Activated CD4-positive, alpha-beta T cell treated with anti-CD3 and anti-CD28 coated beads for 36 hours (primary cell): ENCODE measurements at places on chromosomes 13 and 19. TPM values are rescaled to one million over a fixed set of nuclear protein-coding genes. Genes with fewer than 3 reads are reported as not detected.
A peak's percentile ranks its signal among the peaks of the same experiment; 100 is the strongest.

DNA sequence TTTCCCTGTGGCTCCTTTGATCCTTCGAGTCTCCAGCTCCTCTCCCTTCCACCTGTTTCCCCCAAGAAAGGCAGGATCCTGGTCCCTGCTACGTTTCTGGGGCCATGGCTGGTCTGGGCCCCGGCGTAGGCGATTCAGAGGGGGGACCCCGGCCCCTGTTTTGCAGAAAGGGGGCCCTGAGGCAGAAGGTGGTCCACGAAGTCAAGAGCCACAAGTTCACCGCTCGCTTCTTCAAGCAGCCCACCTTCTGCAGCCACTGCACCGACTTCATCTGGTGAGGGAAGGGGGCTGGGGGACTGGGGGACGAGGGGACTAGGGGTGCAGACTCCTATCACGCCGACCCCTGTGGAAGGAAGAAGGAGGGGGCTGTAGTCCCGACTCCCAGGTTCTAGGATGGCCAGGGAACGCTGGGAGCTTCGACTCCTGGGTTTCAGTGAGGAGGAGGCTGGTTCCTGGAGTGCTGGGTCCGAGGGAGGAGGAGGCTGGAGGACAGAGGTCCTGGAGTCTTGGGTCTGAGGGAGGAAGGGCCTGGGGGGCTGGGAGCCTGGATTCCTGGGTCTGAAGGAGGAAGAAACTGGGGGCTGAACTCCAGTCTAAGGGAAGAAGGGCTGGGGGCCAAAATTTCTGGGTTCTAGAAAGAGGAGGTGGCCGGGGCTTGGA lies 524 bp downstream of the PRKCG start:
- DNase-seq, result no peak
- H3K4me1 ChIP-seq, result peaks cover 23% of the 10 kb centered on the region
- H3K4me3 ChIP-seq, result no peak overlapping the region
- no peaks in the 10 kb centered on the region for H3K36me3 ChIP-seq
- H3K27me3 ChIP-seq, result peaks cover 20% of the 10 kb centered on the region

Gene IGFL1
- total RNA-seq, result not detected

DNA sequence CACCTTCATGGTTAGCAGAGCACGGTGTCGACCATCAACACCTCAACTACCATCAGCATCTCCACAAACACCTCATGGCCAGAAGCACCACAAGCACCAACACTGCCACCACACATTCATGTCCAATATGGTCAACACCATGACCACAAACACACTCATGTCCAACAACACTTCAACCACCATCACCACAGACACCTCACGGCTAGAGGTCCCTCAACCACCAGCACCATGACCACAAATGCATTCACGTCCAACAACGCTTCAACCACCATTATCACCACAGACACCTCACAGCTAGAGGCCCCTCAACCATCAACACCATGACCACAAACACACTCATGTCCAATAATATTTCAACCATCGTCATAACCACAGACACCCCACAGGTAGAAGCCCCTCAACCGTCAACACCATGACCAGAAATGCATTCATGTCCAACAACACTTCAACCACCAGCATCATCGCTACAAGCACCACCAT lies 10.2 kb downstream of the TRAPPC5 start:
- H3K27ac ChIP-seq, result no peak overlapping the region
- peaks cover 2% of the 10 kb centered on the region for H3K27me3 ChIP-seq
- no peak overlapping the region for H3K4me3 ChIP-seq
- DNase-seq, result no peak

GRCh38 chr19:38587562-38587961 lies 30.2 kb downstream of the MAP4K1 start:
- peaks cover 12% of the 10 kb centered on the region for H3K36me3 ChIP-seq
- H3K27me3 ChIP-seq, result no peaks in the 10 kb centered on the region
- no peak overlapping the region for H3K27ac ChIP-seq
- no peak for DNase-seq
- H3K4me1 ChIP-seq, result peaks cover 4% of the 10 kb centered on the region
- no peak overlapping the region for H3K4me3 ChIP-seq

DNA sequence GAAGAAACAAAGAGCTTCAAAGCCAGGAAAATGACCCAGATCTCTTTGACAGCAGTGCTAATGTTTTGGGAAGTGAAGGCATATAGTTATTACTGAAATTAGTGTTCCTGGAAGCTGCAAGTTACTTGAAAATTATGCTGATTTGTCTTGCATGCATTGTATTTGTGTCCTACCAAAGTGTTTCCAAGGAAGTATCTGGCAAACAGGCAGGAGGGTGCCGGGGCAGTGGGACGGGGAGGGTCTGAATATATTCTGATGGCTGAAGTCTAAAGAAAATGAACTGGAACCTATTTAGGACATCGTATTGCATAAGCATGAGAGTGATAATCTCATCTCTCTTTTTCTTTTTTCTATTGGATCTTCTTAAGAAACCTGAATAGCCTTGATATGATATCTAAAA lies 9.0 kb downstream of the RNASEH2B start:
- H3K36me3 ChIP-seq, result peaks cover 30% of the 10 kb centered on the region
- H3K4me3 ChIP-seq, result no peak overlapping the region
- peaks cover 58% of the 10 kb centered on the region for H3K4me1 ChIP-seq
- H3K27me3 ChIP-seq, result no peaks in the 10 kb centered on the region
- H3K27ac ChIP-seq, result no peak overlapping the region
- no peak for DNase-seq

- no peaks in the 10 kb centered on the region for H3K36me3 ChIP-seq
- H3K27me3 ChIP-seq, result no peaks in the 10 kb centered on the region
- no peak overlapping the region for H3K27ac ChIP-seq
- no peak for DNase-seq
These were observed 38.2 kb downstream of the CEBPG start for GRCh38 chr19:33411621-33412180.

GRCh38 chr13:35920816-35921215 lies 210.4 kb downstream of the DCLK1 start:
- peaks cover 2% of the 10 kb centered on the region for H3K27me3 ChIP-seq
- DNase-seq, result no peak
- H3K4me1 ChIP-seq, result no peaks in the 10 kb centered on the region
- no peak overlapping the region for H3K4me3 ChIP-seq

DNA sequence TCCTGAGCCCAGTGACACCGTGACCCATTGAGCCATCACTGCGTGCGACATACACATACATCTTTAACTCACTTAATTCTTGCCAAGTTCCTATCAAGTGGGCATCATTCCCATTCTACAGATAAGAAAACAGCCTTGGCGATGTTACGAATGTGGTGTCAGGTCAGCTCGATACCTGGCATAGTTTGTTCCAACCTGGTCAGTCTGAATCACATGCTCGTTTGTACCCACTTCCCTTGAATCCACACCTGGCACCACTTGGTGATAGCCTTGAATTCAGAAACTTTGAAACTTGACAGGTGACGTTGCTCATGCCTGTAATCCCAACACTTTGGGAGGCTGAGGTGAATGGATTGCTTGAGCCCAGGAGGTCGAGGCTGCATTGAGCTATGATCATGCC lies 59.1 kb downstream of the SLC7A9 start:
- no peaks in the 10 kb centered on the region for H3K27me3 ChIP-seq
- DNase-seq, result no peak
- H3K36me3 ChIP-seq, result no peaks in the 10 kb centered on the region
- no peak overlapping the region for H3K27ac ChIP-seq
- H3K4me3 ChIP-seq, result no peak overlapping the region

DNA sequence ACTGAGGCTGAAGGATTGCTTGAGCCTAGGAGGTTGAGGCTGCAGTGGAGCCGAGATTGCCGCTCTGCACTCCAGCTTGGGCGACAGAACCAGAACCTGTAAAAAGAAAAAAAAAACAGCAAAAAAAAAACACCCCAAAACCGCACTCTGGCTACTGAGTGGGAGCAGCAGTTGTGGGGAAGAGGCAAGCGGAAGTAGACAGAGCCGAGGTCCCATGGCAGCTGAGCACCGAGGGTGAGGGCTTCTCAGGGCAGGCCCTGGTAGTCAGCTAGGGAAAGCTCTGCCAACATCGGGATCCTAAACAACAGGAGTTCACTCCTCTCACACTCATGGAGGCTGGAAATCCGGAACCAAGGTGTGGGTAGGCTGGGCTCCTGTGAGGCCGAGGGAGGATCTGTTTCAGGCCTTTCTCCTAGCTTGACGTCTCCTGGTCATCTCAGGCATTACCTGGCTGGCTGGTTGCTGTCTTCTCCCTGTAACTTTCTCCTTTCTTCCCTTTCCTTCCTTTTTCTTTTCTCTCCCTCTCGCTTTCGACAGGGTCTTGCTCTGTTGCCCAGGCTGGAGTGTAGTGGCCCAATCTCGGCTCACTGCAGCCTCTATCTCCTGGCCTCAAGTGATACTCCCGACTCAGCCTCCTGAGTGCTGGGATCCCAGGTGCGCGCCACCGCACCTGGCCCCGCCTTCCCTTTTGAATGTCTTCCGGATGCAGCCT lies 15.8 kb upstream of the LATS2 start:
- H3K27me3 ChIP-seq, result peaks cover 9% of the 10 kb centered on the region
- no peaks in the 10 kb centered on the region for H3K36me3 ChIP-seq
- peak overlapping the region; percentile 42 for H3K27ac ChIP-seq
- peak overlapping the region; percentile 41 for H3K4me3 ChIP-seq
- DNase-seq, result no peak

Gene ARID3A
- 25.1 TPM for total RNA-seq

DNA sequence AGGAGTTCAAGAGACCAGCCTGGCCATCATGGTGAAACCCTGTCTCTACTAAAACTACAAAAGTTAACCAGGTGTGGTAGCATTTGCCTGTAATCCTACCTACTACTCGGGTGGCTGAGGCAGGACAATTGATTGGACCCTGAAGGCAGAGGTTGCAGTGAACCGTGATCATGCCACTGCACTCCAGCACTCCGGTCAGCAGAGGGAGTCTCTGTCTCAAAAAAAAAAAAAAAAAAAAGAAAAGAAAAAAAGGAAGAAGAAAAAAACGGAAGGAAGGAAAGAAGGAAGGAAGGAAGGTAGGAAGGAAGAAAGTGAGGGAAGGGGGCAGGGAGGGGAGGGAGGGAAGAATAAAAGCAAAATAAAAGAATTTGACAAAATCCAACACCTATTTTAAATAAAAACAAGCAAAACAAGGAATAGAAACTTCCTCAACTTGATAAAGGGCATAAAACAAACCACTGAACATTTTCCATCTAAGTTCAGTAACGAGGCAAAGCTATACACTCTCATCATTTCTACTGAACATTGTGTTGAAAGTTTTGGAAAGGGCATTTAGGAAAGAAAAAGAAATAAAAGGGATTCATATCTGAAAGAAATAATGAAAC lies 411.6 kb upstream of the SLITRK5 start:
- no peaks in the 10 kb centered on the region for H3K4me1 ChIP-seq
- no peak overlapping the region for H3K27ac ChIP-seq
- H3K36me3 ChIP-seq, result no peaks in the 10 kb centered on the region
- DNase-seq, result no peak

GRCh38 chr13:93086329-93086728 lies 140.3 kb upstream of the GPC6 start:
- no peak overlapping the region for H3K4me3 ChIP-seq
- no peaks in the 10 kb centered on the region for H3K36me3 ChIP-seq
- no peak overlapping the region for H3K27ac ChIP-seq
- H3K4me1 ChIP-seq, result no peaks in the 10 kb centered on the region
- H3K27me3 ChIP-seq, result no peaks in the 10 kb centered on the region
- DNase-seq, result no peak

DNA sequence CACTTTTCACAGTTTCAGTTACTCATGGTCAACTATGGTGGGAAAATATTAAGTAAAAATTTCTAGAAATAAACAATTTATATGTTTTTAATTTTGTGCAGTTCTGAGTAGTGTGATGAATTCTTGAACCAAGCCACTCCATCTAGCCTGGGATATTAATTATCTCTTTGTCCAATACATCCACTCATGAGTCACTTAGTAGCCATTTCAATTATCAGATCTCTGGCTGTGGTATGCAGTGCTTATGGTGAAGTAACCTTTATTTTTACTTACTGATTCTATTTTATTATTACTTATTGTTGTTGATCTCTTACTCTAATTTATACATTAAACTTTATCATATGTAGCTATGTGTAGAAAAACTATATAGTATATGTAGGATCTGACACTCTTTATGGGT lies 128.9 kb upstream of the KLHL1 start:
- DNase-seq, result no peak
- H3K27me3 ChIP-seq, result no peaks in the 10 kb centered on the region
- no peak overlapping the region for H3K4me3 ChIP-seq

Gene OR4F17
- total RNA-seq, result not detected

- peak overlapping the region; percentile 49 for H3K27ac ChIP-seq
- H3K4me3 ChIP-seq, result peak overlapping the region; percentile 20
- DNase-seq, result no peak
- peaks cover 46% of the 10 kb centered on the region for H3K4me1 ChIP-seq
These were observed 5.8 kb downstream of the AKAP11 start for GRCh38 chr13:42277618-42278276.

DNA sequence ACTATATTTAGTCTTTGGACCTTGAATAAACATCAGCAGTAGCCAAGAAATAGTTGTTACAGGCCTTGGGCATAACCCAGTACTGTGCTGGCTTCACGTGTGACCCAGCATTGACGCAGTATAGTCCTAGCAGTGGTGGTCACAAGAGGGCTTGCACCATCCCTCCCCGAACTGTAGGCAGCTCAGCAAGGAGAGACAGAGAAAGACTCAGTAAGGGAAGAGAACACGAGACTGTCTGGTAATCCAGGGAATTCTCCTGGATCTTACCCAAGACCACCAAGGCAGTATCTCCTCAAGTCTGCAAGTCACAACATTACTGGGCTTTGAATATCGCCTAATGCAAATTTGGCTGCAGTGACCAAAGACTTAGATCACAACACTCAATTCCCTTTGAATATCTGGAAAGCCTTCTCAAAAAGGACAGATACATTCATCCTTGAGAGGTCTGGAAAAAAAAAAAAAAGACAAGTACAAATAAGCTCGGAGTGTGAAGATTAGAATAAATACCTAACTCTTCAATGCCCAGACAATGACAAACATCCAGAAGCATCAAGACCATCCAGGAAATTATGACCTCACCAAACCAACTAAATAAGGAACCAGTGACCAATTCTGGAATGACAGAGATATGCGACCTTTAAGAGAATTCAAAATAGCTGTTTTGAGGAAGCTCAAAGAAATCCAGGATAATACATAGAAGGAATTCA lies 39.7 kb downstream of the CAB39L start:
- no peaks in the 10 kb centered on the region for H3K27me3 ChIP-seq
- H3K4me3 ChIP-seq, result no peak overlapping the region
- DNase-seq, result no peak

DNA sequence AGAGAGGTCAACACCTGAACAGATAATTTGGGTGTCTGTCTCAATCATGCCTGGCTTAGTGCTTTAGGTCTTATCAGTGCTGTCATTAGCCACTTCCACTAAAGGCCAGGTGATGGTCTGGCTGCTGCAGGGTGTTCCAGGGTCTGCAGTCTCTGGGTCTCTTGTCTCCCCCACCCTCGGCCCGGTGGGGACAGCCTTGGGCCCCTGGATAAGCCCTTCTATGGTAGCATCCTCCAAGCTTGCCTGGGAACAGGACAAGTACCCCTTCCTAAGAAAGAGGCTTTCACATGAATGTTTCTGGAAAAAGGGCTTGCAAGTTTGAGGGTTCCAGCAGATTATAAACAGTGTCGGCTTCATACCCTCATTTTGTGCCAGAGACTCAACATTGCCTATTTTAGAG lies 29.3 kb upstream of the ZNF536 start:
- H3K36me3 ChIP-seq, result no peaks in the 10 kb centered on the region
- H3K27ac ChIP-seq, result no peak overlapping the region
- DNase-seq, result no peak
- H3K4me1 ChIP-seq, result no peaks in the 10 kb centered on the region
